ENCODE measurements at places on chromosomes 1 and 21.

DNA sequence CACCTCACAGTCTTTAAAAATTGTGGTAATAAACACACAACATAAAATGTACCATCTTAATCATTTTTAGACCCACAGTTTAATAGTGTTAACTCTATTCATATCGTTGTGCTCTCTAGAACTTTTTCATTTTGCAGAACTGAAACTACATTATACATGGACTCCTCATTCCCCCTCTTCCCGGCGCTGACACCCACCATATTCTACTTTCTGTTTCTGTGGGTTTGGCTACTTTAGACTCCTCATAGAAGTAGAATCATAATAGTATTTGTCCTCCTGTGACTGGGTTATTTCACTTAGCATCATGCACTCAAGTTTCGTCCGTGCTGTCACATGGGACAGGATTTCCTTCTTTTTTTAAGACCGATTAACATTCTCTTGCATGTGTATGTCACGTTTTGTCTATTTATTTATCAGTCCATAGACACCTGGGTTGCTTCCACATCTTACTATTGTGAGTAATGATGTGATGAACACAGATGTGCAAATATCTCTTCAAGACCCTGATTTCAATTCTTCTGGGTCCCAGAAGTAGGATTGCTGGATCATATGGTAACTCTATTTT lies 62.9 kb upstream of the TMPRSS2 start:
- no peak for DNase-seq

- no peak for DNase-seq
Measured at GRCh38 chr1:3584915-3585314, 26.4 kb downstream of the MEGF6 start.

DNA sequence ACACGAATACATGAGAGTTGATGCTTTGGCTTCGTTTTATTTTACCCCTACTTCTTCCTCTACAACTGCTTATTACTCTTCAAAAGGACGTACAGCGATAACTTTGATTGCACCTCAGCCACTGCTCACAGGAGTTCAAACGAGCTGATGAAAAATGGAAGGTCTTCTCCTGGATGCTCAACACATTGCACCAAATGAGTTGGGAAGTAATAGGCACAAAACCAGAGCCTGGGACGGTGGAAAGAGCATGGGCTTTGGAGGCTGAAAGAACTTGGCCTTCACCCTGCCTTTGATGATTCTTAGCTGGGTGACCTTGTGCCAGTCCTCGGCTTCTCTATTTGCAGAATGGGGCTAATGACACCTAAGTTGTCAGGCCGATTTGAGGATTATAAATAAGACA lies 4.8 kb downstream of the CD53 start:
- no peak for DNase-seq

DNA sequence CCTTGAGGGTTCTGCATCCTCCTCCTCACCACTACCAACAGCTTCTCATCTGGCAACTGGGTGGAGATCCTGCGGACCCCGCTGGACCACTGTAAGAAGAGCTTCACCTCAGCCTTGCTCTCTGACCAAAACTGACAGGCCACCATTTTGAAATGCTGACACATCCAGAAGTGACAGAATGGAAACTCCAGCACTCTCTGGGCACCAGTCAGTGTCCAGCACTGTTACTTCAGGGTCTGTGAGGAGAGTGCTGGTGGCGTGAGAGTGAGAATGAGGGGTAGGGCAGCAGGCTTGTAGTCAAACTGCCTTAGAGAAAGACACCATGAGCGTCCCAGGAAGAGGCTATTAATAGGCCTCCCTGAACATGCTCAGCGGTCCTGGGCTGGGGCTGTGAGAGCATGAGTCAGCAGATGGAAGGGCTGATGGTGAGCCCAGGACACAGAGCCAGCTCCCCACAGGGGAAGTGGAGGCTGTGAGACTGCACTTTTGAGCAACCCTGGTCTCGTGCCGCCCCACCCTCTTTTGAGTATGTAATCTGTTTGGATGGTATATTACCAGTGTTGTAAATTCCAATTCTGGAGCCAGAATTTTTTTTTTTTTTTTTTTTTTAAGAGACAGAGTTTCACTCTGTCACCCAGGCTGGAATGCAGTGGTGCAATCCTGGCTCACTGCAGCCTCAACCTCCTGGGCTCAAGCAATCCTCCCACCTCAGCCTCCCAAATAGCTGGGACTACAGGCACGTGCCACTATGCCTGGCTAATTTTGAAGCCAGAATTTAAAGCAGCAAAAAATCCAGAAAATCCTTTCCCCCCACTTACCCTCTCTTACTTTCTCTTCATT lies 34.4 kb upstream of the SLC30A1 start:
- no peak for DNase-seq

GRCh38 chr1:202809597-202810159 lies 1.1 kb upstream of the PCAT6 start:
- DNase-seq, result no peak

DNA sequence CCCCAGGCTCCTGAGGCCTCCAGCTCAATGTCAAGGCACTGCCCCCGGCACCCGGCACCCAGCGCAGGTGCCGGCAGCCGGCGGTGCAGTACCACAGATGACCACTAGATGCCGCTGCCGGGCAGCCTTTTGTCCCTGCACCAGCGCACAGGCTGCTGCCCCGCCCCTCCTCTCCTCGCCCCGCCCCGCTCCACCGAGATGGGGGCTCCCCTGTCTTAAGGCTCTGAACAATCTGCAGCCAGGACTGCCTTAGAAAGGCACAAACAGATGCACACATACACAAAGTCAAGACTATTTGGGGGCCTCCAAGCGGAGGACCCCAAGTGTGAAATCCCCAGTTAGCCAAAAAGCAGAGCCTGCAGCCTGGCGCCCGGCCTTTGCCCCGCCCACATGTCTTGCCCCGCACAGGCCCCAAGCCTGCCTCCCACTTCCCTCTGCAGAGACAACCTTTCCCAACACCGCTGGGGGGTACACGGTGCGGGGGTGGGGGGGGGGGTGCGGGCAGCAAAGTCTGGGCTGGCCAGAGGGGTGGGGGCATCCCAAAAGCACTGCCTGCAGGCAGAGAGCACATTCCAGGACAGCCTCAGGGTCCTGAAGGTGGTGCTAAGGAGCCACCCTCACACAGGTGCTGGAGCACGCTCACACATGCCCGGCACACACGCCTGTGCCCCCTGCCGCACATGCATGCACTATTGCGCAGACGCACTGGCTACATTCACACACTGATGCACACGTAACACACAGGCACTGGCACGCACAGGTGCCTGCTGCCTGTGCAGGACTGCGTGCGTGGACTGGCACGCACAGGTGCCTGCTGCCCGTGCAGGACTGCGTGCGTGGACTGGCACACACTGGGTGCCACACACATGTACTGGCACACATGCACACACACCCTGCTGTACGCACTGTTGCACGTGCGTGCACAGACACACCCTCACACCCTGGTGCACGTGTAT lies 37.1 kb downstream of the ARHGEF16 start:
- DNase-seq, result no peak

DNA sequence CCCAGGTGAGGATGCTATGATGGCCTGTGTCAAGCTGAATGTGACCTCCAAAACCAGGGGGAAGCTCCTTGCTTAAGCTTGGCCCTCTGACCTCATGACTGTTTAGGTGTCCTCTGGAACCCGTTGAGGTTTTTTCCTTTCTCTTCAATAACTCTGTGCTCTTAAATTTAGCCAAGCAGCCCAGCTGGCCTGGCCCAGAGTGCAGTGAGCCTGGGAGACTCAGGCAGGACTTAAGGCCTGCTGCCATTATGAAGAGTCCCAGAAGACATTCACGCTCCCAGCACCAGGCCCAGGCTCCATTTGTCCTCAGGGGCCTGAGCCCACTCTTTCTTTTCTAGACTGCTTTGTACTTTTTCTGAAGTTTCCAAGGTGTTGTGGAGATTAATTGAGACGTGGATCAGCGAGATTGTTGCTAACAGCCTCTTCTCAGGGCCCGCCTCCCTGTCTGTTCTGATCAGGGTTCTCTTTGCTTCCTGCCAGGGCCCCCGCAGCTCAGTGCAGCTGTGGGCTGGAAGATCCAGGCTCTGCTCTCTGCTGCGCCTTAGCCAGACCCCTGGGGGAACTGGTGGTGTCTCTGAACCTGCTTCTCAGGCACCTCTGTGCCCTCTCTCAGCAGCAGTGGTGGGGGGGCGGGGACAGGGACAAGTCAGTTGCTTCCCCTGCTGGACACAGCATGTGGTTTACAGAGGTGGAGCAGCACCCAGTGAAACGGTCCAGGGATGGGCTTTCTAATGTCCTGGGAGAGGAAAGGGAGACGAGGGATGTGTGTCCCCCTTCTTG lies 124.2 kb downstream of the GRIK3 start:
- no peak for DNase-seq

DNA sequence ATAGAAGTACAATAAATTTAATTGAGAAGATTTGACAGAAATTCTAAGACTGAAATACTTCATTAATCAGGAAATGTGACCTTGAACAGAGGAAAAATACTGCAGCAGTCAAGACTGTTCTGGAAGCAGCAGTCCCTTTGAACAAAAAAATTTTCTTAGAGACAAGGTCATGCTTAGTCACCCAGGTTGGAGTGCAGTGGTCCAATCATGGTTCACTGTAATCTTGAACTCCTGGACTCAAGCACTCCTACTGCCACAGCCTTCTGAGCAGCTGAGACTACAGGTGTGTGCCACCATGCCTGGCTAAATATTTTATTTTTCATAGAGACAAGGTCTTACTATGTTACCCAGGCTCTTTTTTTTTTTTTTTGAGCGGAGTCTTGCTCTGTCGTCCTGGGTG lies 1.9 kb upstream of the CCDC30 start:
- DNase-seq, result no peak

GRCh38 chr1:228989992-228990827 lies 254.9 kb downstream of the RHOU start:
- no peak for DNase-seq

DNA sequence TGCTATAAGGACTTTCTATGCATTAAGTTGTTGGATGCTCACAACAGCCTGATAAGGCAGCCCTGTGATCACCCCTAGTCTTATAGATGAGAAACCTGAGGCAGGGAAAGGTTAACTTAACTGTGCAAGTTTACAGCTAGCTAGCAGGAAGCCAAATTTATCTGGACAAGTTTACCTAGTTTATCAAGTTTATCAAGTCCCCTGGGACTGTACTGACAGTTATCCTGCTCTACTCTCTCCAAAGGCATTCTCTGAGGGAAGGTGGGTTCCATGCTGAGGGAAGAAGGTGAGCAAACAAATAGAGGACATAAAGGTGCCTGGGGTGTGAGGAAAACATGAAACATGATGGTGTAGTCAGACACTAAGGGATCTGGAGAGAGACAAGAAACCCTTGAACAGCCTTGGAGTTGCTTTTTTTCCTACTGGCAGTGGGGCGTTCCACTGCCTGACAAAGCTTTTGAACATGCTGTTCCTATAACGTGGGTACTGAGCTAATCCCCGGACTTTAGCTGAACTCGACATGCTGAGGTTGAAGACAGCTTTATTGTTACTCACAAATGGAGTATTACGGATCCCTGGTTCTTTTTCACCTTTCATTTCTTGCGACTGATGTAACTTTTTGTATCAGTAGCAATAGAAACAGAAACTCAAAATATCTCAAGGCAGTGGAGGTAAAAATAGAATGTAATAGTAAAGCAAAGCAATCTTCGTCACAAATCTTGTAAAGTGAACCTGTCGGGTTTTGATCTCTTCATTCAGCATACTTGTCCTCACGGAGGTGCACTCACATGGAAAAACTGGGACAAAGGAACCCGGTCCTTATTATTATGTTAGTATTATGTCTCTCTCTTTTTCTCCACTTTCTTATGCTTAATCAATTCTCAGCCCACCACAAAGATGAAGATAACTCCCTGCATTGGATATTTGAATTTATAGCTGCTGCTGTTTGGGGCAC lies 42.4 kb upstream of the ESRRG start:
- DNase-seq, result no peak

DNA sequence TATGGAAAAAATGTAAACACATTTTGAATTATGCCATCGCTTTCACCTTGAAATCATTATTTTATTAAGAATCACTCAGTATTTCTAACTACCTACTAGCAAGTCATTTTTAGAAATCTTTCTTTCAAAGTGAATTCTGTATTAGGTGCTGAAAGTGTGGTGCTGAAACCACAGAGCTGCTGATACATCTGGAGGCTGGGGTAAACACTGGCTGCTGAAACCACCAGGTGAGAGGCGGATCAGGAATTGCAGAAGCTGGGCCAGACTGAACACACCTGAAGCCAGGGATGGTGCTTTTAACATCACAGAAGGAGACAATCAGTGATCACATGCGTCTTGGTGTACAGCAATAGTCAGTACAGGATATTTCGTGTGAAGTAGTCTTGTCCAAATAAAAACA lies 42.2 kb upstream of the KCNE1 start:
- no peak for DNase-seq

- DNase-seq, result no peak
Measured at GRCh38 chr1:198330982-198331615, 174.3 kb downstream of the NEK7 start.

GRCh38 chr1:26858891-26859640 lies 3.9 kb upstream of the SFN start:
- no peak for DNase-seq

GRCh38 chr1:67937651-67938050 lies 104.4 kb upstream of the GNG12 start:
- DNase-seq, result no peak

- no peak for DNase-seq
Measured at GRCh38 chr1:209398313-209398991, 185.1 kb upstream of the CAMK1G start.

- DNase-seq, result no peak
Measured at GRCh38 chr1:11833900-11834299, 13.7 kb downstream of the NPPA start.

- no peak for DNase-seq
Measured at GRCh38 chr1:220803401-220804201, 16.9 kb downstream of the MTARC1 start.

DNA sequence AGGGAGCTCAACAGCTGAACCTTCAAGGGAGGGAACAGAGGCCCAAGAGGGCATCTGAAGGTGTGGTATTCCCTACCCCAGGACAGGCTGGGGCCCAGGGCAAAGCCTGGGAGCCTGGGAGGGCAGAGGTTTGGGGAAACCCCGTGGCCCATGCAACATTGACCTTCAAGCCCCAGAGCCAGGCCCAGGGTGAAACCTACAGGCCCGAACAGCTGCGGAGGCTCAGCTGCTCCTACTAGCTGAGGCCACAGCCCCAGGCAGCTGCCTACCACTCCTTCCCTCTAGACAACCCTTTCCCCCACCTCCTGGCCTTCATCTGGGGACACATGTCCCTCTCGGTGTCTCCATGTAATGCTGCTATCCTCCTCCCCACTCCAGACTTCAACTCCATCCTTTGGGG lies 3.2 kb downstream of the LAD1 start:
- DNase-seq, result no peak
